Stimulated activated CD4-positive, alpha-beta T cell treated with anti-CD3 and anti-CD28 coated beads, Interleukin-1b, Interleukin-23, amount 100 ng/mL, for 24 hours (primary cell): ENCODE measurements at places on chromosomes 6 and 20.

DNA sequence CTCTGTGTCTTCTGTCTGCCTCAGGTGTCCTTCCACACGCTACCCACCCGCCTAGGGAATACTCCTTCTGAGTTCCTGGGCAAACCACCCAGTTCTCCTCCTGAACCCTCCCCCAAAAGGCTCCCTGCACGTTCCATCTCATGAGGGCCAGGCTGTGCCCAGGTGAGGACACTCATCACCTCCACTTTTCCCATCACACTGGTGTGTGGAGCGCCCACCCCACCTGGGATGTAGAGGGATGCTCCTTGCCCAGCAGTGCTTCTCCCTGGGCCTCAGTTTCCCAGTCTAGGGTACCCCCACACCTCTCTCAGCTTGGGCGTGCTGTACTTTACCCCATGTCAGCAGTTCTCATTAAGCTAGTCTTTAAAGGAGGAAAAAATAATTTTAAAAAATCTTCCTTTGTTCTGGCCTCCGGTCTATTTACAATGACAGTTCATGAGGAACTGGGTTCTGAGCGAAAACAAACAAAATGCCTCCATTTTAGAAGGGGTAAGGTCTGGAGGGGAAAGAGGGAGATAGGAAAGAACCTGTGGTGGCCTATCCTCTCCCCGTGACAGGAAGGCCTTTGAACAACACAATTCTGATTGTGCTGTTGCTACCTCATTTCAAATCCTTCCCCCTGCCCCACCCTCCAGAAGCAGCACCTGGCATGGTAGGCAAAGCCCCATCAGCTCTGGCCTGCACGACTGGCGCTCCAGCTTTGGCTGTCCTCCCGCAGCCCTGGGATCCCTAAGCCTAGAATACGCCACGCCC, 1.7 kb upstream of the C20orf203 start:
- no peak for DNase-seq

GRCh38 chr6:17580518-17581048, 19.5 kb upstream of the FAM8A1 start:
- no peak for DNase-seq

DNA sequence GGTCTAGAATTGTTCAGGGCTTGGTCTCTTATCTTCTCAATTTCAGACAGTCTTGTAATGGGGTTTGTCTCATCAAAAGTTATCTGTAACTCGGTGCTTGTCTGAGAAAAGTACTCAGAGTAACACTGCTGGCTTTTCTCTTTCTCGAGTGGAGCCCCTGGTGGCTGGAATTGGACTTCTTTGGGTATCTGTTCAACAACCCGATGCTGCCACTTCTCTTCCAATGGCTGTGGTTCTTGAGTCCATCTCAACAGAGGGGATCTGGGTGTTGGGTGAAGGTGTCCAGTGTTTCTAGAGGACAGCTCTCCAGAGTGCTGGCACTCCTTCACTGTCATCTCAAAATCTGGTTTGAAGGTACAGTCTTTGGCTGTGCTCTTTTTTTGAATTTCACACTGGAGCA, 24.6 kb downstream of the DST start:
- no peak for DNase-seq

GRCh38 chr6:43184268-43184985, 2.4 kb downstream of the CUL9 start:
- DNase-seq: no peak

GRCh38 chr20:4949833-4950178, 51.5 kb downstream of the SLC23A2 start:
- DNase-seq: no peak

- no peak for DNase-seq
Measured at GRCh38 chr6:169799474-169799926, 48.1 kb downstream of the ERMARD start.

DNA sequence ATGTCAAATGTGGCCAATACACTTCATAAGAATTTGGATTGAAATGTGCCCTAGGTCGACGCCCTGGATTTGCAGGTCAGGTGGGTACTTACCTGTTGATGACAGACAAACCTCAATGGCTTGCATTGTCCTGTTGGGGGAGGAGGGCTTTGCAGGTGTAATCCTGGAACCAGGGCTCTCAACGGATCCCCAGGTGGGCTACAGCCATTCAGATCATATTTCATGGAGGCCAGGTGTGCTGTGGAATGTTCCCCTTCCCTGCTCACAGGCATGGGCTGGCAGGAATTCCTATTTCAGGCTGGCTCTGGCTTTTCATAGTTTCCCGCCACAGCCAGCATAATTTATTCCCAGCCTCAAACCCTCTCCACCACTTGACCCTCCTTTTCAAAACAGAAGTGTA, 254.7 kb downstream of the SMOC2 start:
- no peak for DNase-seq

GRCh38 chr6:29813809-29814208, 13.8 kb upstream of the HLA-G start:
- no peak for DNase-seq

- no peak for DNase-seq
Measured at GRCh38 chr6:125748406-125749172, 843 bp upstream of the HEY2 start.

DNA sequence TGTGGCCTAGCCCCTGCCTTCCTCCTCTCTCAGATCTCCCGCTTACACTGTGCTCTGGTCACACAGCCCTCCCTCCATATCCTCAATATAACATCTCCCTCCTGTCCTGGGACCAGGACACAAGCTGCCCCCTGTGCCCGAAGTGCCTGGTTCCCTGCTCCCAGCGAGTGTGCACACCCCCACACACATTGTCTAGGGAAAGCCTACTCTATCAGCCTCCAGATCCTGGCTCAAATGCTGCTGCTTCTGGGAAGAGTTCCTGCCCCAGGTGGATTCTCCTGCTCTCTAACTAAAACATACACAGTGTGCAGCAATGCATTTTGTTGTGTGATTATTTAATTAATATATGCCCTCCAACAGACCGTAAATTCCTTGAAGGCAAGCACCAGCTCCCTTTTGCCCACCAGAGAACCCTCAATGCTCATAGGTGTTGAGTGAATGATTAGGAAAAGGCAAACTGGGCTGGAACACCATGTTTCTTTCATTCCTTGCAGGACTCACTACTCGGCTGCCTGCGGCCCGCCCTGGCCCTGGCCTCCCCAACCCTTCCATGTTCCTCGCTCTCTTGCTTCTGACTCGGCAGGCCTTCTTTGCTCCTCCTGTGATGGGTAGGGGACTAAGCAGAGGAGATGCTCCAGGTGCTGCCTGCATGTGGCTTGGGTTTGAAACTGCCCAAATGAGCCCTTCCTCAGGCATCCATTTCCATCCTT, 194.6 kb downstream of the ZDHHC14 start:
- DNase-seq: no peak

- DNase-seq: no peak
Measured at GRCh38 chr6:42522036-42522435, 41.8 kb upstream of the UBR2 start.

GRCh38 chr6:50993941-50994720, 175.5 kb downstream of the TFAP2B start:
- no peak for DNase-seq

DNA sequence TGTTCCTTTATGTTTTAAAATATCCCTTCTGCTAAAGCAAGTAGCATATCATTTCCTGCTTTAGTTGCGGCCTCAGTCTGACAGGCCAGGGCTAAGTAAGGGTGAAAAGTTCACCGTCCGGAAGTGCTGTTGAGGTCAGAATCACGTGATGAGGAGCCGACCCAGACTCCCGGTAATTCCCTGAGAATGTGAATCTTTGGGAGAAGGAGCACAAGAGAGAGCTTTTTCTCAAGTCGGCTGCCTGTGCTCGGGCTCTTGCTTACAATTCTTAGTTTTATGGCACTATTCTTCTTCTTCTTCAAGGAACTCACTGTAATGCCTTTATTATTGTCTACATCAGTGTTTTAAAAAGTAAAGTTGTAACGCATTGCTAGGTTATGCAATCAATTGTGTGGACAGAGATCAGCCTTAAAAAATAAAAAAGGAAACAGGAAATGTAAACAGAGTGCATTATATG, 309.3 kb downstream of the PRL start:
- no peak for DNase-seq

GRCh38 chr20:32737371-32738223, 5.7 kb downstream of the COMMD7 start:
- no peak for DNase-seq

- DNase-seq: no peak
Measured at GRCh38 chr20:46602429-46602828, 48.8 kb downstream of the SLC13A3 start.

GRCh38 chr6:7827142-7827541, 83.4 kb downstream of the TXNDC5 start:
- no peak for DNase-seq

- DNase-seq: no peak
Measured at GRCh38 chr6:129130959-129131681, 248.2 kb downstream of the LAMA2 start.

DNA sequence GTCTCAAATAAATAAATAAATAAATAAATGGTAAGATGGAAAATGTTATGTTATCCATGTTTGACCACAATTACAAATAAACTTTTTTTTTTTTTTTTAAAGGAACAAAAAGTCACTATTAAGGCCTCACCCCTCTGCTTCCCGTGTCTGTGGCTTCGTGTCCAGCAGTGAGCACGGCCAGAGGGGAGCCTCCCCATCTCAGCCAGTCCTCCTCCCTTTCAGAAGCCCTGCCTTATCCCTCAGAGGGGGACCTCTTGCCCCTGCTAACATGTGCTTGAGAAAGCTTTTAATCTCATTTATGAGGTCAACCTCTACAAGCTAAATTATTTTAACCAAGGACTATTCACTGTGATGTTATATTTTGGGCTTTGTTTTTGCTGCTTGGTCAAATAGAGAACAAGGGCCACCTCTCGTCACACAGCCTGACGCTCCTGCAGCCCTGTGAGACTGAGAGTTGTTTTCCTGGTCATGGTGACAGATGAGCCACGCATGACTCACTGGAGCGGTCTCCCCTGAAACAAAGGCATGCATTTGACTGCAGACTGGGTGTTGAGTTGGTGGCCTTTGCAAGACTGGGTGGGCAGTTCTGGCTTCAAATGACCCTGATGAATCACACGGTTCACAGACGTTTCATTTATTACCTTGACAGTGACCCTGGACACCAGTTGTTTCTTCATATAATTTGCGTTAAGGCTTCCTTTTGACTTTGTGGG, 131.8 kb downstream of the TIAM2 start:
- peak; percentile 15 for DNase-seq

DNA sequence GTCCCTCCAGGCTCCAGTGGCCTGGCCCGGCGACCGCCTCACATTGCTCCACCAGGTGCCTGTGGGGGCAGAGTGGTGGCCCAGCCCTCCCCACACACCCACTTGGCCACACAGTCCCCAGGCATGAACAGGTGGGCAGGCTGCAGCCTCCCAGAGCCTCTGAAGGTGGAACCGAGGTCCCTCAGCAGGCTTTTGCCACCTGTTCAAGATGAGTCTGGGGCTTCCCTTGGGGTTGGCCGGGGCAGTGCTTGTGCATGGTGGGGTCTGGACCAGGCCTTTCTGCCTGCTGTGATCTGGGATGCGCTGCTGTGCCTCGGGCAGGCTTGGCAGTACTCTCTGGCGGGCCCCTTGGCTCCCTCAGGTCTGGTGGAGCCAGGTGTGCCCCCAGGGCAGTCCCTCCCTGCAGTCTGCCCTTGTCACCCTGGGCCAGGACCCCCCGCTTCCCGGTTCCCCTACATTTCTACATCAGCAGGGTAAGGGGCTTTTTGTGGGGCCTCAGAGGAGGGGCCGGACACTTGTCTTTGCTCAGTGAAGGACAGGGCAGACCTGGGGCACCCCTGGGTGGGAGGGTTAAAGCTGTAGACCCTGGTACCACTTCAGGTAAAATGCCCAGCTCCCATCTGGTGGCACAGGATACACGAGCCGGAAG, 2.7 kb upstream of the COL9A3 start:
- DNase-seq: no peak

GRCh38 chr6:43825187-43826115, 55.4 kb downstream of the VEGFA start:
- no peak for DNase-seq

DNA sequence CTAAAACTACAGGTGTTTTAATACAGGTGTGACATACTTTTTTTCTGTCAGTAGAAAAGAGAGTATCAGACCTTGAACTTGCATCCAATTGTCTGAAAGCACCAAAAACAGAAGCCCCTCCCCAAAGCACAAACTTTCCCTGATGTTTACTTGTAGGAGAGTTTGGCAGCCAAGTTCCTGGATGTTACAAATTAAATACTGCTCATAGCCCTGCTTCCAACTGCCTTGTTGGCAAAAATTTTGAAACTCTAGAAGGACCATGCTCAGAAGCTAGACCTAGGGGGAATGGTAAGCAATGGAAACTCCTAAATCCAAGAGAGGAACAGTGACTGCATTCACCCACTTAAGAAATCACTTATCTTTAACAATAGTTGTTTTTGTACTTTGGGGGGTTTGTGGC, 17.0 kb upstream of the ARG1 start:
- no peak for DNase-seq

- DNase-seq: peak; percentile 70
Measured at GRCh38 chr20:33666293-33667244, at the start of gene ACTL10. Gene ACTL10, plus strand, starts transcription at chr20:33666943. Its CDS starts 555 bp downstream, at chr20:33667498.
